CD8-positive, alpha-beta T cell (primary cell): ENCODE measurements at places on chromosomes 2 and 18.

GRCh38 chr2:121405233-121405632 lies 120.2 kb upstream of the TFCP2L1 start:
- DNase-seq: no peak

DNA sequence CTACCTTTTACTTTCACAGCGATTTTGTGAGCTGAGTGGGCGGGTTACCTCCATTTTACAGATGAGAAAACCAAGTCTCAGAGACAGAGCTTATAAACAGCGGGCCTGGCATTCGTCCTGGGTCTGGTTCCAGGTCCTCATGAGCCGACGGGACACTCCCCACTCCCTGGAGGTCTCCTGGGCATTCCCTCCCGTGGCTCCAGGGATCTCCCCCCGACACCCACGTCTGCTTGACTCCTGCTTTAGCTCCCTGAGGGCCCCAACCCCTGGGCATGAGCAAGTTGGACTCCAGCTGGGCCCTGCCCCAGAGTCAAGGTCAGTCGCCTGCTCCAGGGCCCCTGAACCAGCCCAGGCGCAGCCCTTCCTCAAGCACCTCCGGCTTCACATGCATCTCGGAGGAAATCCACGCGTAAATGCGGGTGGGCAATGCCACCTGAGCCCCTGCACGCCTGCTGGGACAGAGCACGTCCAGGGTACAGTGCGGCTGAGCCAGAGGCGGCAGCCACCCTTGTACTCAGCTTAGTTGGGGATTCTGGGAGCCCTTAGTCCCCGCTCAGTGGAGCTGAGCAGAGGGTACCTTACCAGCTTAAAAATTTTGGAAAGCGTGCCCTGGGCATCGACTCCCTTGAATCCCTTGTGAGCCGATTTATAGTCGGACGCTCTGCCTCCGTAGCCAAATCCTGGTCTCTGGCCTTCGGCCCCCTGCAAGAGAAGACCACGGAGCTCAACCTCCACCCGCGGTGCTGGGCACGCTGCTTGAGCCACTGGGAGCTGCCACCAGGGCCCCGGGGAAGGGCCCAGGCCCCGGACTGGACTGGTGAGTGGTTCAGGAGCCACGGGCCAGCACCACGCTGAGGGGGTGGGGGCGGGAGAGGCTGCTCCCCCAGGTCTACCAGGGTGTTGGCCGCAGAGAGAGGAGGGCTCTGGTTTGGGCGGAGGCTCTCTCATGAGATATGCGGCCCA lies 148.1 kb downstream of the MBP start:
- no peak for DNase-seq

GRCh38 chr18:55737781-55738468 lies 149.9 kb upstream of the TCF4 start:
- no peak for DNase-seq

GRCh38 chr2:129004940-129005490 lies 686.3 kb upstream of the HS6ST1 start:
- no peak for DNase-seq

DNA sequence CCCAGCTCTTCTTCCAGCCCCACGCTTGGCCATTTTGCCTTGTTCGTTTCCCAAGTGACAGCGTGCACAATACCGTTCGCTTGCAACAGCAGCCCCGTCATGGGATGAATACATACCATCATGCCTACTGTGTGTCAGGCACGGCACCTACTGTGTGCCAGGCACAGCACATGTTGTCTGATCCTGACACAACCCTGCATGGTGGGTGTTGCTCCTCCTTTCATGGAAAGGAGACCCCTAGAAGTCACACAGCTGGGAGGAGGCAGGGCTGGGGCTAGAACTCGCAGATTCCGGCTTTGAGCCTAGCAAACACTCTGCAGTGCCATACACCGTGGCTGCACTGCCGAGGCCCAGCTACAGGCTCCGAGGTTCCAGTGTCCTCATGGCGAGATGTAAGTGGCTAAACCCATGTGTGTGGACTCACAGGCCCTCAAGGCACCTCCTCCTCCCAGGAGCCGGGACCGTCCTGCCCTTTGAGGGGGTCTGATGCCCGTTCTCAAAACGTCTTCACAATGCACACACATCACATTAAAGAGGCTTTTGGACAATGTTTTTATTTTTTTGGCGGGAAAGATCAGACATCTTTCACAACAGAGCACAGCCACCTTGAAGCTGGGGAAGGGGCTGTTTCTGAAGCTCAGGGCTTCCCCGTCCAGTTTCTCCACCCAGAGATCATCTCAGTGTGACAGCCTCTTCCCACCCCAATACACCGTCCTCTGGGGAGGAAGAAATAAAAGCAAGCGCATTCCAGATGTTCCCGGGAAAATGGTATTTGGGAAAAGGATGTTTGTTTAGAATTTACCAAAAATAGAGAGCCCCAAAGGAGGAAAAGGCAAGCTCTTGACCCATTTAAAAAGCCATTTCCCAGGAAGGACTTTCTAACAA lies 64.9 kb downstream of the HS1BP3 start:
- no peak for DNase-seq

DNA sequence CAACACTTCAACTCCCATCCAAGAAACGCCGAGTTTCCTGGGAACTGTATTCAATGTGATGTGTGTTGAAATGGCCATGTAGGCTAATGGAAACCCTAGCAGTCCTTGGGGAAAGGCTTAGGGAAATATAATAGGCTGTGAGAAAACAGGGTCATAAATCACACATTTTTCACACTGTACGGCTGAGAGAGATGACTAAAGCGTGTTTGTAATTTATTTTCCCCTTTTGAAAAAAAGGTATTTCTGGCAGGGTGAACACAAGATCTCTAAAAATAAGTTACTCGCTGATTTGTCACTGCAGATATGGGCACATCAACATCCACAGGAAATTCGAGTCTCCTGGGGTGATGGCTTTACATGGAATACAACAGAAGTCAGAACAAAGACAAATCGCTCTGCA lies 109.6 kb upstream of the ST6GAL2 start:
- no peak for DNase-seq

GRCh38 chr18:61589724-61590065 lies 256.5 kb downstream of the CDH20 start:
- no peak for DNase-seq

DNA sequence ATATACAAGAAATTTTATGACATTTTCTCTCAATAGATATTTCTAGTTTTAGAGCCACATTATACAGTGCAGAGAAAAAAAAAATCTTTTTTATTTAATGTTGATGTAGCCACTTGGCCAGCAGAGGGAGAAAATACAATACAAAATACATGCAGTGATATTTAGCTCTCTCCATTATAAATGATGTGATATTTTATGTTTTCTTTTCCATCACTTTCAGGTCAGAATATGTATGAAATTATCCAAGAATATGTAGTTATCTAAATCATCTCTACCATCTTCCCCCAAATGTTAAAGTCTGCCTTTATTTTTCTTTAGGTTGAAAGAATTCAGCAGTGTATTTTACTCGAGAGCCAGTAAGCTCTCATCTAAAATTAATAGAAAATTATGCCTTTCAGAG lies 533.6 kb upstream of the FSHR start:
- no peak for DNase-seq

DNA sequence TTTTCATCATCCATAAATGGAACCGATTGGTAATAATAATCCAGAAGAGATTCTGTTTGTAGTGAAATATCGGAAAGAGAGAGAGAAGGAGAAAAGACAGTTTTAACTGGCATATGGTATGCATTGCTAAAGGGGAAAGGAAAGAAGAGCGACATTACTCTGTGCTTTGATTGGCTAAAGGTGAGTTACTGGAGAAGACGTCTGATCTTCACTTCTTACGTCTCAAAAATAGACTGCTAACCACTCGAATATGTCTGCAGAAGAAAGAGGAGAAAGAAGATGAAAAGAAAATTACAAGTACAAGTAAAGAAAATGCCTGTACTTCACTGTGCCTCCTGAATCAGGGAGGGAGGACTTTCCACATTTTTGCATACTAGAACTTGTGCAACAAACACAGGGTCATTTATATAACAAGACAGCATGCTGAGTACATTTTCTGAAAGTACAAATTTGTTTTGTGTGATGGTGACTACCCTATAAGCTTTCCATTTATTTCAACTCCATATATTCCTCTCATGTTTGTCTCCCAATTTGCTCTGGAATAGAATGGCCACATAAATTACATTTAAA lies 787.2 kb downstream of the RNF144A start:
- DNase-seq: no peak

- no peak for DNase-seq
These were observed 32.1 kb downstream of the ATOH8 start for GRCh38 chr2:85785871-85786270.

DNA sequence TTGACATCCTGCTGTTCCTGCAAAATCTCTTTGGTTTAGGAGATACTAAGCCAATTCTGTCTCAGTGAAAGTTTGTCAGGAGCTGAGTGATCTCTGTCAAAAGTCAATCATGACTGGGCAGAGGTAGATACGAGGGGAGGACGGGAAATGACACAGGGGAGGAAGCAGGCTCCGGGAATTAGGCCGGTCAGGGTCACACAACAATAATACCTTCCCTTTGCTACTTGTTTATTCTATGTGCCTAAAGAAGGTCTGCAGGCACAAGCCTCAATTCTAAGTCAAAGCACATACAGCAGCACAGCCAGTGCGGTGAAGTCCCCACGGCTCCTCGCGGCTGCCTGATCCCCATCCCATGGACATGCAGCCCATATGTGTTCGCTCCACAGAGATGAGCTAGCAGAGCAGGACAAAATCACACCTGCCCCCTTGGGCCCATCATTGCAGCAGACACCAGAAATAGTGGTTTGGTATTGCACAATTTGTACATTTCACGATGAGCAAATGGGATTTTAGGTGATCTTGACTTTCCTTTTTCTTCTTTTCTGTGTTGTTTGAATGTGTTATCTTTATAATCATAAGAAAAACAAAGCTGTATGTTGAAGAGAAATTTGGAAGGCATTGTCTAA lies 141.4 kb downstream of the VAPA start:
- no peak for DNase-seq

- DNase-seq: no peak
These were observed 197.3 kb downstream of the DNAH7 start for GRCh38 chr2:195871326-195871725.

DNA sequence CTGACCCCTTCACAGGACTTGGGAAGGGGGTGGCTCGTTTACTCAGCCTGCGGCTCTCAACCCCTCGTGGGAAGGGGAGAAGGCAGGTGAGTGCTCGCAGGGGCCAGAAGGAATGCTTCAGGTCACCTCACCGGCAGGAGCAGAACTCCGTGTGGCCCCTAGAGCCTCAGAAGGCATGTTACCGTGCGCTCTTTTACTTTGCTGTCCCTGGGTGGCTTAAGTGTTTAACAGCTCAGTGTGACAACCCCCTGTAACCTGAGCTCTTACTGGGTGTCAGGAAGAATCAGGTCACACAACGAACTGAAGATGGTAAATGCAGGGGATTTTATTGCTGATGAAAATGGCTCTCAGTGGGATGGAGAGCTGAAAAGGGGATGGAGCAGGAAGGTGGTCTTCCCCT lies 1235.4 kb downstream of the LRP1B start:
- no peak for DNase-seq

GRCh38 chr2:165815299-165816141 lies 21.5 kb upstream of the GALNT3 start:
- DNase-seq: no peak

DNA sequence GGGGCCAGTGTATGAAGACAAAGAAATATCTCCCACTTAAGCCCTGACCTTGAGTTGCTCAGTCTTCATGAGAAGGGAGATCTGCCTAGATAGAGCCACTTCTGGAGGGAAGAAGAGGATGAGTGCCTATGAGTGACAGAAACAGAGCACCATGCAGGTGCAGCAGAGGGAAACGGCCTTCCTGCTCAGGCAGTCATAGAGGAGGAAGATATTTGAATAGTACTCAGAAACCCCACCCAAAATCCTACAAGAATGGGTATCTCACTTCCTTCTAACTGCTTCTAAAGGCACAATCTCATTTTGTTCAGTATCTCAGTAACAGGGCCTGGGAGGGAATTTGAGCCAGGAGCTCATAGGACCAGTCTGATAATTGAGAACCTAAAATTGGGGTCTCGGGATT lies 339.3 kb downstream of the ALK start:
- DNase-seq: no peak

- no peak for DNase-seq
These were observed 10.4 kb upstream of the NETO1 start for GRCh38 chr18:72878143-72878542.

GRCh38 chr2:161166538-161167409 lies 6.5 kb downstream of the TANK start:
- peak; percentile 44 for DNase-seq

- DNase-seq: no peak
These were observed 119.0 kb upstream of the ZBTB14 start for GRCh38 chr18:5414546-5414945.

DNA sequence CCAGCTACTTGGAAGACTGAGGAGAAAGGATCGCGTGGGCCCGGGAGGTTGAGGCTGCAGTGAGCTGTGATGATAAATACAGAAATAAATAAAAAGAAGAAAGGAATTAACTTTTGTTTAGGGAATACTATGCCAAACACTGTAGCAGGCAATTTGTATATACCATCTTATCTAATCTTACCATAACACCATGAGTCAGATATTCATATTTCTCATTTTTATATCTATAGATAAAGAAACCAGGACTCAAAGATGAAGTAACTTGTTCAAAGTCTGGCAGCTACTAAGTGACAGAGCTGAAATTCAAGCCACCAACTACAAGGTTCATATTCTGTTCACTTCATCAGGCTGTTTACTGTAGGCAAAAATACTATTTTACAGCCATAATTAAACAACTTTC lies 119.2 kb upstream of the SLC39A10 start:
- no peak for DNase-seq
